Stimulated activated CD4-positive, alpha-beta T cell treated with anti-CD3 and anti-CD28 coated beads, Interleukin-15, amount 100 ng/mL, for 1 hour (primary cell): ENCODE measurements at places on chromosomes 2 and 18.

GRCh38 chr18:23964282-23965238 is 50.0 kb upstream of the TTC39C start:
- DNase-seq, result no peak

DNA sequence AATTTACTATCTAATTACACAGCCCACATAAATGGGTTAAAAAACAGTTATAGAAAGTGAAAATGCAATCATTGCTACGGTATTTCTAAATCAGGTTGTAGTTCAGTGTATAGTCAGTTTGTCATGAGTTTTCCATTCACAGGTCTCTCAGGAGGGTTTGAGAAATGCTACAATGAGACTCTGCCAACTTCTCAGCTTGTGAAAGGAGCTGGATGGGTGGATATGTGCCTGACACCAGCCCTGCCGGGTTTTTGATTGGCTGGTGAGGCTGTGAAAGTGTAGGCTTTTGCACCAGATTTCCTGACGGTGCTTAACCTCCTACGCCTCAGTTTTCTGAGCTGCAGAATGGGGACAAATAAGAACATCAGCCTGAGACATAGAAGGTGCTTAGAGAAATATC is 102.6 kb upstream of the SMIM21 start:
- no peak for DNase-seq

GRCh38 chr2:33765122-33765521 is 166.0 kb upstream of the FAM98A start:
- DNase-seq, result no peak

DNA sequence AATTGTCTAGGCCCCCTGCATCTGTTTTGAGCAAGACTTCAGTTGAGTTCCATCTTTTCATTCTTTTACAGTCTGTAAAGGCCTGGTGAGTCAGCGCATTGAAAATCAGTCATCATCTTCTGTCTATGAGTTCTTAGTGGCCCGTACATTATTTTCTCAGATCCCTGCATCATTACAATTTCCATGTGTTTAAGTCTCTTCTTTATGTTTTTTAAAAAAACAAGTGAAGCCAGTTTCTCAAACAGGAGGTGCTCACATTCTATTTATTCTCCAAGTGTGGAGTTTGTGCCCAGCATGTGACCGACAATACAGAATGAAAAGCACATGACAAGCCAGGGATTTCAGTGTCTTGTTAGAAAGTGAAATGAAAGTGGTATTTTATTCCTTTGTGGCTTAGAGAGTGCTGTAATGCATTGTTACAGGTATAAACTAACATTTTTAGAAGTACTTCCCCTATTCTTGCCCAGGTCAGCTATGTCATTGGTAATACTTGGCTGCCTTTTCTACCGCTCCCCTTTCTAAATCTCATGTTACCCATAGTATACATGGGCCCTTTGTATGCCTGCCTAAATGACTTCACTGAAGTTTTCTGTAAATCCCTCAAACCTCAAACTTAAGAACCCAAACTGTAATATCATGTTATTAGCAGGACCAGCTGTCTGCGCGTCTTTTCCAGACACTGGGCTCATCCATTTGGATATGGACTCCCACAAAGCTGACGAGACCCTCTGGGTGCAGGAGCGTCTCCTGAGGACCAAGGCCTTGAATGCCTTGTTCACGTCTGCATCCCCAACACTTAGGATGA is 67.6 kb downstream of the FEZ2 start:
- DNase-seq, result no peak

DNA sequence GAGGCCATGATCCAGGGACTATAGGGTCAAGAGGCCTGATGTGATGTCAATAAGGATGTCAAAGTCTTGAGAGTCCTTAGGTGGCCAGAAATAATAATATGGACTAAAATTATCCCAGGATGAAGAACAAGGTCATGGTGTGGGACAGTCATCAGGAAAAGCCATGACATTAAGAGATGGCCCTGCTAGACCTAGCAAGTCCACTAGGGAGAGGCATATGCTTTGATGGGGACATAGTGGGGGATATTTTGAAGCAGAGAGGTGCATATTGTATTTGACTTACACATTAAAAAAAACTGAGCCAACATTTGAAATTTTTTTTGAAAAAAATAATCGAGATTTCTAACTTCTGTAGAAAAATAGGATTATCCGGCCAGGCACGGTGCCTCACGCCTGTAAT is 53.3 kb upstream of the CXCR4 start:
- no peak for DNase-seq

GRCh38 chr2:37156071-37156856 is 516 bp downstream of the EIF2AK2 start:
- no peak for DNase-seq

- no peak for DNase-seq
Observed at GRCh38 chr2:189982780-189983394, 79.6 kb downstream of the MSTN start.

DNA sequence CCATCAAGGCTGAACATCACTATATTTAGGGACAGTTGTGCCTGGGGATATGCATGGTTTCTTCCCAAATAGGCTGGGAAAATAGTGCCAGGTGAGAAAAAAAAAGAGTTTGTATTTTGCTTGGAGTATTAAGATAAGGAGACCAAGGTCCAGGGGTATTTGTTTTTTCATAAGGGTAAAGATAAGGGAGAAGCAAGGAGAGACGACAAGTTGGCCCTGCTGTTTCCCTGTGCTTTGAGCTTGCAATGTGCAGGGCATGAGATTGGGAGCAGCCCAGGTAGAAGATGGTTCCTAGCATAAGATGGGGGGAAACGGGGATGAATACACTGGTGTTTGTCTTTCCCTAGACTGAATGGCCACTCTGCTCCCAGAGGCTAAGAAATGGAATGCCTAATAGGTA is 8.8 kb upstream of the GPR39 start:
- no peak for DNase-seq

DNA sequence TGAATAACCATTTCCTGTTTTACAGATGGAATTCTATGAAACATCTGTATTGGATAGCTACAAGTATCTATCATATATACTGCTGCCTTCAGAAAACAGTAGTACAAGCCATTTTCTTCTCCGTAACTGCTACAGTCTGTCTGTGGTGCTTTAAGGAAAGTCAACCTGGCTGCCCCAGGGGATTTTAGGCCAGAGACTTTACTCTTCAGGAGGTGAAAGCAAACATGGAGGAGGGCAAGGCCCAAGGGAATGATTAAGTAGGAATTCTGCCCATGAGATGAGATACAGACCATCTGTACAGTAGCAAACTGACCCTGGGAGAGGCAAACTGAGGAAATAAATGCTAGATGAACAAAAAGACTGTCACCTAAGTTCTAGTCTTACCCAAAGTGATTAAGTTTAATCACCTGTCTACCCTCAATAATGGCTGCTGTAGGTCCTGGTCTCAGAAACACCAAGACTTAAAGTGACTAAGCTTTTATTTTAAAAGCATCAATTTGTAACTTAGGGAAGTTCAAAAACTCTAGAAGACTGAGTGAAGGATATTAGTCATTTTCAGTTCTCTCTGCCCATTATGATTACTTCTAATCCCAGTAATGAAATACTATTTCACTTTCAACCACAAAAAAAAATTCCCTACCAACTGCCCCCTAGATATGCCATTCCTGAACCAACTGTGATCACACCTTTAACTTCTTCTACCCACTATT is 14.8 kb downstream of the MBD2 start:
- no peak for DNase-seq

DNA sequence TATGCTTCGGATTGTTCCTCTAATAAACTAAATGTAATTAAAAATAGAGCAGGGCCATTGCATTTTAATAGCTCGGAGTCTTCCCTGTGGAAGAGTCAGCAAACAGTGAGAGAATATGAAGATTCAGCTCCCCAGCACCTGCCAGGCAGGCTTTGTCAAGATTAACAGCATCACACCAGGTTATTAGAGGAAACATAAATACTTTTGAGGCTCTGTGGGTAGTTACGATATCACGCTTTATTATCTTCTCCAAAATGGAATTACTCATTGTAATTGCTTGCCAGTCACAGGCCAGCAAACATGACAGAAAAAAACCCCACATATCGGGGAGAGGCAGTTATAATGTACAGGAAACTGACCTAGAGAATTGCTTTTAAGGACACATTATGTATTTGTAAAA is 303.9 kb downstream of the CPS1 start:
- DNase-seq, result no peak

DNA sequence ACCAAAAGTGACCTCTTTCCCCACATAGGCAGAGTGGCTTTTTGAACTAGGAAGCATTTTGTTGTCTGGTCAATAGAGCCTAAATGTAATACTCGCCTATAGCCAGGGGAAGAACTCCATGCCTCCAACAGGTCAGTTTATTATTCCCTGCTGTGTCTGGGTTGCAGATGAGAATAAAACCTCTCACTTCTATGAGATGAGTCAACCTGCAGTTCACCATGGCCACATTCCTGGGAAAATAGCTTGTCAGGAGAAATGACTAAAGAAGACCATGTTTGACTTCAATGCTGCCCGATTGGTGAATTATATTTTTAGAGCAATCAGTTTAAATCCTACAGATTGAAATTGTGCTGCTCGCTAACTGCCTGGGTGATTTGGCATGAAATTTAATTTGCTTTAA is 46.7 kb upstream of the LRRTM1 start:
- DNase-seq, result no peak

- no peak for DNase-seq
Observed at GRCh38 chr2:174083843-174084458, 118.8 kb upstream of the SP3 start.

DNA sequence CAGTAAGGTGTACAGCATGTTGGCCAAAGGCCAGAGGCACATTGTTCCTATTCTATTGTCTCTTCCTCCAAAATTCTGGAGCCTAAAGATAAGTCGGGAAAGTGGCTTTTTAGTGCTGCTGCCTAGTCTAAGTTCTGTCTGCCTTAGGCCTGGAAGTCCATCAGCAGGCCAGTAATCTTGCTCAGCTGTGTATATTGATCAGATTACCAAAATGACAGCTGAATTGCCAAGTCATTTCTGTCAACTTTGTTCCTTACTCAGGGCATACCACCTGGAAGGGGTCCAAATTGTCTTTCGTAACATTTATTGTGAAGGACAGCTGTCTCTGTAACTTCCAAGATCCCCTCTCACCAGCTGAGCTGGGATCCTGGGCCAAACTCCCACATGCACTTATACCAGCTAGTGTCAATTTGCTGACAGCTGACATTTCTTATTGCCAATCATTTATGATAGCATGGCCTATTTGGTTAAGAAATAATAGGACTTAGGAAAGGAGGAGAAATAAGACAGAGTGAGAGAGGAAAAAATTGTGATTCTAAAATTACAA is 116.8 kb upstream of the FSHR start:
- no peak for DNase-seq

DNA sequence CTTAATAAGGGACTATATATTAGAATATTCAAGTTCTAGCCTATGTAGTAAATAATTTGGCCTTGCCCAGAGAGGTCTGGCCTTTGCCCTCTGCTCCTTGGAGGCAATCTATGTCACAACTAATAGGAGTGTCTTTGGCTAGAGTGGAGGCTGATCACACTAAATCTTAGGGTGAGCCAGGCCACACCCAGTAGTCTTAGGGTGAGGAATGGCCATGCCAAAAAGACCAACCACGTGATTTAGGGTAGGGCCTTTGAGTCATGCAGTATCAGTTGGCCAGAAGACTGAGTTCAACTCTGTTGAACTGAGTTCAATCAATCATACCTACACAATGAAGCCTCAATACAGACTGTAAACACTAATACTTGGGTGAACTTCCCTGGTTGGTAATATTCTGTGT is 26.0 kb upstream of the FLACC1 start:
- DNase-seq, result no peak

GRCh38 chr2:220166616-220167015 is 539.2 kb downstream of the SLC4A3 start:
- DNase-seq, result no peak

GRCh38 chr2:201258666-201259615 is 1.4 kb upstream of the CASP8 start:
- no peak for DNase-seq

DNA sequence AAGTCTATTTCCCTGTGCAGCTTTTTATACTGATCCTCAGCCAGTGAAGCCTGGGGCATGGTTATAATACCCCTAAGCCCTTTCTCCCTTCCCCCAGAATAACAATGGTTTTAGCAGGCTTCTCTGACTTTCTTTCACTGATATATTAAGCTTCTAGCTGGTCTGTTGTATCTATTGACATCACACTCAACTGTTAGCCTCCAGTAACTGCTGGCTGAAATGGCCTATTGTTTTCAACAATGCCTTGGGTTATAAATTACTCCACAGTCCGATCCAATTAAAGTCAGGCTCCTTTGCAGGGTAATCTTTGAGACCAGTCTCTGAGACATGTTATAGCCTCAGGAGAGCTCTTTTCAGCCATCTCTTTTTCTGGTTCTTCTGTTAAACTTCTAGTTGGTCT is 2.9 kb upstream of the SLC9A4 start:
- no peak for DNase-seq

DNA sequence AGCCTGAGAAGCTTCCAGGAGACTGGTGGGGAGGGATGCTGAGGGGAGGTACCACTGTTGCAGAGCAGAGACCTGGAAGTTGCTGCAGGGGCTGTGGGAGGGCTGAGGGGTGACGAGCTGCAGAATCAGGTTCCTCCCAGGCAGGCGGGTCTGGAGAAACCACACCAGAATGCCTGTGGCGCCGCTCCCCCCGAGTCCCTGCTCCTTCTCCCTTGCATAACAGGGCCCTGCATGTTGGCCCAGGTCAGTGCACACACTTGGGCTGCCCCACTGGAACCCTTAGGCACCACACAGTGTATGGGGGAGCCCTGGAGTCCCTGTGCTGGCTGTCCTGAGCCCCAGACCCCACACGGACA is 60.4 kb downstream of the ARL4C start:
- DNase-seq, result no peak

DNA sequence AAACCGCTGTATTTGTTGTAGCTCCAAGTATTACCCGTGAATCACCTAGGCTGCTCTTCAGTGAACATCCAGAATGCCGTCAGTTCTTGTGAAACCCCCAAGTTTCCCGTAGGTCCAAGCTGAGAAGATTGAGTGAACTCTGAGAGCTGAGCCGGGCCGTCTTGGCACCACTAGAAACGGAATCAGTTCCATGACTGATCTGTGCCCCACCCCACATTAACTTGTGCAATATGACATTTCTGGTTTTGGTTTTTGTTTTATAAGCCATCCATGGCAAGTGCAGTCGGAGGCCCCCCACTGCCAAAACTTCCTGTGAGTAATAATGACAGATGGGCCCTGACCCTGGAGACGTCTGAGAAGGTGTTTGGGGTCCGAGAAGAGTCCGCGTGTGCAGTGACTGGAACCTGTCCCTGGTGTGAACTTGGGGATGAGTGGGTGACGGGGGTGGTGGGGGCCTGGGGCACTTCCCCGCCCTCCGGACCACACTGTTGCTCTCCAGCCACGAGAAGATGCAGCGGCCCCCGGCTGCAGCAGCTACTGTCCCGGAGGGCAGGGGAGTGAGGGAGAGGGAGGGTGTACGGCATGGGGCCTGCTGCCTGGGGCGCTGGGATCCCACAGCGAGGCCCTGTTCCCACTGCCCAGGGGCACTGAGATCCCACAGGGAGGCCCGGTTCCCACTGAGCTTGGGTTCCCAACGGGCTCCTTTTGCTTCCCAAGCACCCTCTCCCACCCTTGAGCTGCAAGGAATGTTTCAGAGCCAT is 26.5 kb downstream of the NFATC1 start:
- no peak for DNase-seq

DNA sequence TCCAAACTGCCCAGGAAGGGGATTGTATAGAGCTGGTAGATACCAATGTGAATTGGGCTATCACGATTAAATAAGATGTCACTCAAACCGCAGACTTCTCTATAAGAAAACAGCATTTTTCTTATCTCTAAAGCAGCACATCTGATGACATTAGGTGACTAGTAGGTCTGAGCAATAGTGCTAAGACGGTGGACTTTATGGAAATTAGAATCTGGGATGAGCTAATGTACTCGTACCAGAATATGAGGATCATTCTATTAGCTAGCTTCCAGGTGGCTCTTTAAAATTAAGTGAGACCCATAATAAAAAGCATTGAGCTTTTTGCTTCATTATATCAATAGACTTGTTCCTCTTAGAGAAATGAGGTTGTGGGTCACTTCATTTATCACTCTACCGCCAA is 130.0 kb upstream of the MC4R start:
- no peak for DNase-seq
